Motor neuron (in vitro differentiated cells): ENCODE measurements at places on chromosomes 11 and 22.

- ATAC-seq, result no peak
These were observed 1.1 kb downstream of the MS4A18 start for GRCh38 chr11:60725592-60725991.

DNA sequence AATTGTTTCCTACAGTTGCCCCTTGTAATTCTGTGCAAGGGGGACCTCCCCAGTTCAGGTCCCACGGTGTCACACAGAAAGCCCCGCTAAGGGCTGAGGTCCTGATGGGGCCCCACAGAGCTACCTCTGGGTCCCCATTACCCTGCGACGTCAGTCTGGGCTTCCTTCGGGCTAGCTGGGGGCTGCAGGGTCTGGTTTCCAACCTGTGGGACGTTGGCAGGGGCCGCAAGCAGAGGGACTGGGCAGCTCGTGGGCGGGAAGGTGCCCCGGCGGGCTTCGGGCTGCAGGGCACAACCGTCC lies 698 bp downstream of the SLC37A4 start:
- ATAC-seq, result no peak

DNA sequence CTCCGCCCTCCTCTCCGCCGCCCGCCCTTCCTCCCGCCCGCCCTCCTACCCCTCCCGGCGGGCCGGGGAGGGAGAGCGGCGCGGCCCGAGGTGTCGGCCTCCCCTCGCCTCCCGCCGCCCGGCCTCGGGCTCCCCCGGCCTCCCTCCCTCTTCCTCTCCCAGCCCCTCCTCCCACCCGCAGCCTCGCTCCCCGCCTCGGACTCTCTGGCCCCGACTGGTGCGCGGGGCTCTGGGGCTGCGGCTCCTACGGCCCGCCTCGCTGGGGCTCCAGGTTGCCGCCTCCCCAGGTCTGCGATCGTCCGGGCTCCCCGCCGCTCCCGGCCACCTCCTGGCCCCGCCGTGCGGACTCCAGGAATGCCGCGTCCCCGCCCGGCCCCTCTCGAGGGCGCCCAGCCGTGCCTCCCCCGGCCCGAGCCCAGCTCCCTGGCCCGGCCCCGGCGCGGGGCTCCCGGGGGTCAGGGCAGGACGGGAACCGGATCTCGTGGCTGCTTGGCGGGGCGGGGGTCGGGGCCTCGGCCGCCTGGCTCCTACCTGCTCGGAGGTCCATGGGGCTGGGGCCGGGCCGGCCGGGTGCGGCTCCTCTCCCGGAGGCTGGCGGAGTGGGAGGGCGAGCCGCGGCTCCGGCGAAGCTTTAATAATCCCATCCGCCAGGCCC lies at the start of gene CLCF1:
TSS of gene CLCF1 (minus strand) at position 606 of the 655 bp plus-strand sequence. CDS start at position 547, 59 bp downstream.
- ATAC-seq, result peak; percentile 68

- no peak for ATAC-seq
These were observed 167.5 kb downstream of the CNTN5 start for GRCh38 chr11:99188221-99188620.

DNA sequence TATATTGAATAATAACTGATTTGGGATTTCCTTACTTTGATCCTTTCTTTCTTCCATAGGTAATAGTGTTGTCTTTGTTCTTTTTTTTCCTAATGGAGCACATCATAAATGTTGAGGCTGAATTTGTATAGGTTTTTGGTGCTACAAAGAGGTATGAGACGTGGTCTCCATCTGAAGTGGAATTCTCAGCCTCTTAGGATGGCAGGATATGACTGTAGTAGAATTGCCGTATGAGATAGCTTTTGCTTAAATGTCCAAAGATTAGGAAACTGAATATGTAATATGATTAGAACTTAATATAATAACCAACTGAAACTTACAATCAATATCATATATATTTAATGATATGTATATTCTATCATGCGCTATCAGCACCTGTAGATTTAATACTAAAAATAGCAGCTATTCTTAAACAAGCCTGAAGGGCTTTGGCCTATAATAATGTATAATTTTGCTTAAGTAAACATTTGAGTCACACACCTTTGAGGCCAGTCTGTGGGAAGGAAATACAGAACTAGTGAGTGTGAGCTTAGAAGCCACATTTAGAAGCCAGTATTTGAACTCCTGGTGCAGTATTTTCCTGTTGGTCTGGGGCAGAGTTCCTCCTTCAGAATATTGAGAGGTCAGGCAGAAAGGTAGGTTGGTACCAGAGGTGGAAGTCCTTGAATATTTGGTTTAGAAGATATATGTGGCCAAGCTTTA lies 62.6 kb downstream of the SWAP70 start:
- no peak for ATAC-seq

- ATAC-seq, result no peak
These were observed 84.4 kb downstream of the RPL27A start for GRCh38 chr11:8766988-8767374.

GRCh38 chr11:92993004-92993403 lies 23.6 kb downstream of the MTNR1B start:
- ATAC-seq, result no peak

DNA sequence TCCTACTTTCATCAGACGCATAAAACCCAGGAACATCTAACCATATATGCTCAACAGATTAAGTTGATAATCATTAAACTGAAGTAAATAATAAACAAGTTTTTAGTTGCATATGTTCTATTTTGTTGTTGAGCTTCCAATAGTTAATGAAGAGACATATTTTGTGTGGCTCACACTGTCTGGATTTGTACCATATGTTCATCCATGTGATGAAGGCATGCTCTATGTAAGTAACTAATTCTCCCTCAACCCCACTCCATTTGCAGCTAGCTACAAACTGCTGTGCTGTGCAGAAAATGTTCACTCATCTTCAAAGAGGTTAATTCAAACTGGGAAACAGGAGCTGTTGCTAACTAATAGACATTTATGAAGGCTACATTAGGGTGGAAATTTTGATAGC lies 589.7 kb upstream of the LRRC4C start:
- no peak for ATAC-seq

GRCh38 chr11:2269601-2270321 lies 627 bp downstream of the ASCL2 start:
- ATAC-seq, result peak; percentile 52

- no peak for ATAC-seq
These were observed 129.9 kb downstream of the CTTN start for GRCh38 chr11:70528046-70528793.

GRCh38 chr11:15605094-15605493 lies 490.4 kb downstream of the INSC start:
- ATAC-seq, result no peak

DNA sequence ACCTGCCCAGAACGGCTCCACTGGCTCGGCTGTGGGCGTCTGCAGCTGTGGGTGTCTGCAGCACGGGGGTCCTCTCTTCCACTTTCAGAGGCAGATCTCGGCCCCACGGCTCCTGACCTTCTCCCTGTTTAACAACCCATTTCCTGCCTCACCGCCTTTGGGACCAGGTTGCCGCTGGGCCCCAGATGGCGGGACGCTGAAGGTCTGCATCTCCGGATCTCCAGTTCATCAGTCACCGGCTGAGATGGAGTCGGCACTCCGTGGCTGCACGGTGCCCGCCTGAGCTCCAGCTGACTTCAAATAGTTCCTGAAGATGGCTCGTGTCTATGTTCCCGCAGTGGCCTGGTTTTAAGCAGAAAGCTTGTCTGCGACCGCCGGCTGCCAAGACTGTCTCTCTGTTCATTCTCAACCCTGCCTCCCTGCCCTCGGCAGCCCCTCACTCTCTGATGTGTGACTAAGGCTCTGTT lies 475.9 kb downstream of the BRD1 start:
- ATAC-seq, result no peak

GRCh38 chr22:36318442-36318841 lies 65.5 kb downstream of the APOL1 start:
- no peak for ATAC-seq

DNA sequence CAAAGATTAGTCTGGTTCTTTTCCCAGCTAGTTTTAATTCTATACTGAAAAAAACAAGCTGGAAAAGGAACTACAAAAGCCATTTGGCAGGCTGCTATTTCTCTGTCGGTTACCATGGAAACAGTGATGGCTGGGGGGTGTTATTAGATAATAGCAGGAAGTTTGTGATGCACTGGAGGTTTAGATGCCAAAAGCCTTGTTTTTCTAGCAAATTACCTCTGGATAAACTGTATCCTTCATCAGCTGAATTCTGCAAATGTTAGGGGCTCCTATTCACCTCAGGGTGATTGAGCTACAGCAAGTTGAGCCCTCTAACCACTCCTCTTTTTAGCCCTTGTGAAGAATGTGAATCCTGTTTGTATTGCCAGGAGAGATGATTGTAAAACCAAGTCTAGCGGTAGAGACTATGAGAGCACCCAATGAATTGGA lies 25.2 kb downstream of the ALKBH3 start:
- ATAC-seq, result no peak

DNA sequence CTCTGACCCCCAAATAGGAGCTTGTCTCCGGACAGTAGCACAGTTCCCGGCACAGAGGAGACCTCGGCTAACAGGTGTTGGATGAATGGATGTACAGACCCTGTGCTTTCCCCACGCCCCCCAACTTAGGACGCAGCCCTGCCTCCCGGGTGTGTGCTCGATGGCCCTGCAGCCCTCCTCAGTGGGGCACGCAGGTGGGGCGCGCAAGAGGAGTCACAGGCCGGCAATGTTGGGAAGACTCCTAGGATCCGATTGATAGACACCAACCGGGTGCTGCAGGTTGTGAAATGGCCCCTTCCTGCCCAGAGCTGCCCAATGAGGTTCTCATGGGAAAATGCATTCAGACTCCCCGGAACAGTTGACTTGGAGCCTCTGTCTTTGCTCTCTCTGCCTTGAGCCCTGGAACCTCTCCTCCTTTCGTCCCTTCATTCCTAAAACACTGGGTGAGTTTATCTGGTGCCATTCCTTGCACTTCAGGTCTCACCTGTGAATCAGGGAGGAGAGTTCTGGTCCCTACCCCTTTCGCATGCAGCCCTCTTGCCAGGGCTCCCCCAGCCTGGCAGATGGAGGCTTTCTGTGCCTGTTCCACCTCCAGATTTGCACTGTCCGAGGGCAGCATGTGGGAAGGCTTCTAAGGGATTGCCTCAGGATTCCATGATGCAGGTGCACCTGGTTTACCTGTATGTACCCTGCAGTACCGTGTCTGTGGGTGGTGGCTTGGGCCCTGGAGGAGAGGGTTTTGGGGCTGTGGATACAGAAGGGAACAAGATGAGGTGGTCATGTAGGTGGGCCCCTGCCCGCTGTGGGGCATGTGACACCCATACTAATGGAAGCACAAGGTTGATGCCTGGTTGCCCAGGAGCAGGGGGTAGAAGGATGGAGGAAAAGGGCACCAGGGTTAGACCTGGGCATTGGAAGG lies 1.2 kb downstream of the MICALL1 start:
- ATAC-seq, result no peak

DNA sequence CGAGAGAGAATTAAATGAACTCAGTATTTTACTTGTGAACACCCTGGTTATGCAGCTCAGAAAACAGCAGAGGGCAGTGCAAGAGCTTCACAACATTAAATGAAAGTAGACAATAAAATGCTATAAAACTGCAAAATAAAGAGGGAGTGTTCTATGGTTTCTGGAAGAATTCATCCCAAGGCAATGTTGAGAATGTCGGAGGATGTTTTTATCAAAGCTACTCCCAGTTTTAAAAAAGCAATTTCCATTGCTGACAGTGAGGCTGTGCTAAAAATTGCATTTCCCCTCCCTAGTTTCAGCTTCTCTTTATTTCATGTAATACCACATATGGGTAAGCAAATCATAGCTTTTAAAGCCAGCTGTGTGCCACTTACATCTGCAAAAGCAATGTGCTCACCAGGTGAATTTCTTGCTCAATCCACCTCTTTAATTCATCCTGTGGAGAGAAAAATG lies 296.8 kb downstream of the RAB38 start:
- ATAC-seq, result peak; percentile 69

- no peak for ATAC-seq
These were observed 34.1 kb downstream of the PHLDB1 start for GRCh38 chr11:118641397-118642019.

DNA sequence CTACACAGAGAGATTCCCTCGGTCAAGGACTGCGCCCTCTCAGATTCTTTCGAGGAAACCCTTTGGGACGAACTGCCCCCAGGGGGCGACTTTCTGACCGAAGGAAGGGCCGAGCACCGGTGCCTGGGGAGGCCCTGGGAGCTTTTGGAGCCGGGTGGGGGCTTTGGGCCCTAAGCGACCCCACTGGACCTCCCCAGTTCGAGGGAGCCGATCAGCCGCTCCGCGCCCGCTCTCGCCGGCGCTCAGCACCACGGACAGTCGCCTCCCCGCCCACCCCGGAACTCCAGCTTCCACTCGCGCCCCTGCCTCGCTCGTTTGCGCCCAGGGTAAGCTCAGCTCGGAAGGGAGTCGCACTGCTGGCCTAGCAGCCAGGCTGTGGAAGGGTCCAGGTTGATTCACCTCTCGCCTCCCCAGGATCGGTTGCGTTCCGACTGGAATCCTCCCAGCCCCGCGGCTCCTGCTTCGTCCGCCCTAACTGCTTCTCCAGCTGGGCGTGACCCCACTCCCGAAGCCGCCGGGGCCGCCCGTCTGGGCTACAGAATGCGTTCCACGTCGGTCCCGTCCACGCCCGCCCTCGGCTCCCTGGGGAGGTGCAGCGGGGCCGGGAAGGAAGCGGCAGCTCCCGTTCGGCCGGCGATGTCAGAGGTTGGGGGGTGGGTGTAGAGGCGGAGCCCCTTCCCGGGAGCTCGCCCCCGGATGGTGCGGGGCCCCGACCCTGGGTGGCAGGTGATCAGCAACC lies 428 bp downstream of the SCN3B start:
- peak; percentile 47 for ATAC-seq

DNA sequence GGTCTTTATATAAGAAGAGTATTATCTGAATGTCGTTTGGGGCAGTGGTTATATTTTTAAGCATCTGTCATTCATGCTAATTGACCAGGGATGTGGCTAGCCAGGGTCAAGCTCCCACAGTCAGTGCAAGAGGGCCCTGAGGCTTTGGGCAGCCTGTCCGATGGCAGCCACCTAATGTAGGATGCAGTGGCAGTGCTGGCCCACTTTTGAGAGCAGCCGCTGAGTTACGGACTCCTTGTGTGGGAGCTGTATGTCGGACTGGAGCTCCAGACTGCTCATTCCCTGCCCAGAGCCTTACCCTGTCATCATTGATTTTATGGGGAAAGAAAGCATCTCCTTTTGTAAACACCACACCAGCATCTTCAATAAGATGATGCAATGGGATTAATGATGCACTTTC lies 99.5 kb downstream of the SYT9 start:
- ATAC-seq, result no peak

DNA sequence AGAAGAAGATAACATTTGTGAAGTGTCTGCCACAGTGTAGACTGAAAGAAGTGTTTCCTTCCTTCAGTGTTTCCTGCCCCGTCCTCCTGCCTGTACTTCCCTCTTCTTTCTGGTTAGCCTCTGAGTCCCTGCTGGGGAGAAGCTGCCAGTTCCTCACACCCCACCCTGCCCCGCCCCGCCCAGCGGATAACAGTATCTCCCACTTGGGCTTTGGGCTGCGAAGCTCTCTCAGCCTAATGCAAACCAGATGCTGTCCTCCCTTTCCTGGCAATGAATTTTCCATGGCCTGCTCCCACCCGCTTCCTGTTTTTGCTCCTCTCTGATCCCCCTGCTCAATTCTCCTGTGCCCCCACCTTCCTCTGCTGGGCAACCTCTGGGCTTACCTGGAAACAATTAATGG lies 5.2 kb upstream of the RAB3IL1 start:
- ATAC-seq, result no peak

GRCh38 chr22:42397332-42398249 lies 34.6 kb downstream of the NFAM1 start:
- no peak for ATAC-seq
